ENCODE measurements at places on chromosomes 11 and 22.
A peak's percentile ranks its signal among the peaks of the same experiment; 100 is the strongest.

- DNase-seq: no peak
These were observed 22.1 kb upstream of the LMO1 start for GRCh38 chr11:8285796-8286195.

DNA sequence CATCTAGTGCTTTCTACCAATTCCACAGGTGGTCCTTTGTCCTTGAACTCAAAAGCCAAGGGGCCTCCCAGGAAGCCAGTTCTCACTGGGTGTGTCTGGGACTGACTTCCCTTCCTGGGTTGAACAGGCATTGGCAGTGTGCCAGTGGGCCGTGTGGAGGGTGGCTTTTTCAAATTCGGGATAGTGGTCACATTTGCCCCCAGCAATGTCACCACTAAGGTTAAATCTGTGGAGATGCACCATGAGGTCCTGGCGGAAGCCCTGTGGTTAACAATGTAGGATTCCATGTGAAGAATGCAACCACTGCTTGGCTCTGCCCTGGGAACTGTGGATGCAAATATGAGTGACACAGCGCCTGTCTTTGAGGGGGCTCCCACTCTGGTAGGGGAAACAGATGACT is 53.2 kb upstream of the MTNR1B start:
- DNase-seq: no peak

- no peak for DNase-seq
These were observed 36.9 kb downstream of the PPP2R1B start for GRCh38 chr11:111729071-111729830.

GRCh38 chr11:32894149-32894827 is 1.7 kb downstream of the QSER1 start:
- DNase-seq: no peak

- no peak for DNase-seq
These were observed 82.7 kb downstream of the THAP12 start for GRCh38 chr11:76298255-76298654.

- peak; percentile 65 for DNase-seq
These were observed 8.7 kb upstream of the MPPED2 start for GRCh38 chr11:30594646-30595411.

GRCh38 chr11:108405706-108406105 is 61.6 kb downstream of the C11orf65 start:
- no peak for DNase-seq

DNA sequence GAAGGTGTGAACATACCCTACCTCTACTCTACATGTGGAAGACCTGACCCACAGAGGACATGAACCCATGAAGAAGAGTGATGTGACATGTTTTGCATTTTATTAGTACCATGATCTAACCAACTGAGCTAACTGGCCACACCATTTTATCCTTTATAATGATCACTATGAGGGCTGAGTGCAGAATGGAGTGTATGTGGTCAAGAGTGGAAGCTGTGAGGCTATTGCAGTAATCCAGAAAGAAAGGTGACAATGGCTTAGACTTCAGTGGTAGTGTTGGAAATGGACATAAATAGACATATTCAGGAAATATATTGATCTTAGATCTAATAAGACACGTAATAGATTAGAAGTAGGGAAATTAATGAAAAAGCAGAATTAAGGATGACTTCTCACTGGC is 3.8 kb downstream of the SRSF8 start:
- no peak for DNase-seq

DNA sequence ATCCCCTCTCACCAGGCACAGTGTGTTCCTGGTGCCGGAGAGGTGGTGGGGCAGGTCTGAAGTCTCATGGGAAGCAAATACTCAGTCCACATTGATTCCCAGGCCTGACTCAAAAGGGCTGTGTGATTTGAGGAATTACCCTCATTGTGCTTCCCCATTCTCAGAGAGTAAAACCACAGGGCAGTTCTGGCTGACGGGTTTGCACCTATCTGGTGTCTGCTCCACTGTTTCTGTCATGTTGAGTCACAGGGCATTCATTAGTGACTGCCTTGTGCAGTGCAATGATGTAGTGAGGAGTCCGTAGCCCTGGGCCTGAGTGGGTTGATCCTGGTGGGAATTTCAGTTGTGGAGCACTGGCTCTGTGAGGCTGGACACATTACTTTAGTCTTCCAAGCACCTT is 85.2 kb upstream of the ARHGAP20 start:
- DNase-seq: no peak

Data from left forelimb (tissue), 1 donor.